ENCODE measurements at places on chromosomes 7 and 10. TPM values are rescaled to one million over a fixed set of nuclear protein-coding genes. Genes with fewer than 3 reads are reported as not detected.
A peak's percentile ranks its signal among the peaks of the same experiment; 100 is the strongest.

DNA sequence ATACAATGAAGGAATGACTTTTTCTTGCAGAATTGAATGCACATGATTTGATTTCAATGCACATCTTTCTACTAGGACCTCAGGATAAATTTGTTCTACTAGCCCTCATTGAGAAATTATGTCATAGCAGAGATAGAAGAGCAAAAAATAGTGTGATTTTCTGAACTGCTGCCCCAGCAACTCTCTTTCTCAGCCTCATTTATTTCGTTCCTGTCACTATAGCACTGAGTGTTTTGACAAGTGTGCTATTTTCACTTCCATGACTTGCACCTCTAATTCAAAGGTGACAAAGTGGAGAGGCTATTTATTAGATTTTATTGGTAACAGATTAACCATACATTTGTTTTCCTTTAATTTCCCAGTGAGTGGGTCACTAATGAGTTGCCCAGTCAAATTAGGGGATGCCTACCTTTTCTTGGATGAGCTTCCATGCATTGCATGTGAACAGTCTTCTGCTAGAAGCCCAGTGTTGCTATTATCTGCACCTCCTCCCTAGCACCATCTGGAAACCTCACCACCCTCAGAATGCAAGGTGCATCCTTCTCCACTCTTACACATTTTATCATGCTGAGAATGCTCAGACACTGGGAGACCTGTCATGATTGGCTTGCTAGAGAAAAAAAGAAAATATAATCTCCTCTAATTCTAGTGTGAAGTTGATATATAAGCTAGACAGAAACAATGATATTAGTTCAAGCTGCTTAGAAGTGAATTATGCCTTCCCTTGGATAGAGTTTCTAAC is 119.6 kb upstream of the CTTNBP2 start:
- DNase-seq: no peak

DNA sequence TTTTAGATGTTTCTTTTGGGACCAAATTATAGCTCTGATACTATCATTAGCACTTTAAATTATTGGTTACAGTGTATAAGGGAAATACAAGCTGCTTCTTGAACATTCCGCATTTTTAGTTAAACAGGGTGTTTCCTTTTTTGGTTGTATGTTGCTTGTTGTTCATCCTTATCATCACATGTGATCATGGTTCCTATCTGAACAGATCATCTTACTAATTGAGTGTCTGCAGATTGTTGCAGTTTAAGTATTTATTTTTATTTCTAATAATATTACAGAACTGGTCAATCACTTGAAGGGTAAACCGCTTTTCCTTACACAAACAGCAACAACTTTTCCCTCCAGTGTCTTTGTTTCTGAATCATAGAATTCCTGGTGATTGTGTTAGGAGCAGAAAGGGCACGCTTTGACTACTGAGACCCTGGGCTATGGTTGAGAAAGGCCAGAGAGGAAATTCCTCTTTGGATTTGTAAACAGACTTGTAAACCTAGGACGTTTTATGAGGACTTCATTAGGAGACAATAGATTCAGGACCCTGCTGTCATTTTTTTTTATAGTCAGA is 37.2 kb downstream of the CHN2 start:
- no peak for DNase-seq

DNA sequence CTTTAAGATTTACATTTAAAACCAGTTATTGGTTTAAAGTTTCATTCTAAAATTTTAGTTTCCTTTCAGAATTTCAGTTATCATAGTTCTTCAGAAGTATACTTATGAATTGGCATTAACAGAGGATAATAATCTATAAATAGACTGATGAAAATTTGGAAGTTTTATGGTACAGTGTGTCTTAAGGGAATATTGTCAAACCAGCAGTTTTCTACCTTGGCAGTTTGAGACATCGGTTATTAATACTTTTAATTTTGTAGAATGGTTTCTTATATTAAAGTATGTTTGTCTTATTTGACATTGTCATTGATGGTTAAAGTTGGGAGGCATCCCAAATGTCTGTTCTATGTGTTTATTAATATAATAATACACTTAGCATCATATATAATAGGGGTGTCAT is 2.0 kb downstream of the AHR start:
- DNase-seq: no peak

DNA sequence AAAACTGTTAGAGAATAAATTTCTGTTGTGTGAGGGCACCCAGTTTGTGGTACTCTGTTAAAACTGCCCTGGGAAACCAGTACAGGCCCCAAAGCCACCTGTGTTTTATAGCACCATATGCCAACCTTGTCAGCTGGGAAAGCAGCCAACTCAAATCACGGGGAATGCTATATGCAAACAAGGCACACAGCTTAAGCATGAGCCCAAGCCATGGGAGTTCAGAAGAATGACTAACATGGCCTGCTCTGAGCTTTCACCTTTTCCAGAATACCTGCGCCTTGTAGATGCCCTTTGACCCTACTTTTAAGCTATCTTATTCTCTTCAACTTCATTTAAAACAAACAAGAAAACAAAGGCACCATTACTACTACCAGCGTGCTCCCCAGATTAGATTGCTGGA is 5.5 kb upstream of the SLC25A13 start:
- no peak for DNase-seq

GRCh38 chr7:102287111-102287980 is 678 bp downstream of the SH2B2 start:
- peak; percentile 87 for DNase-seq

GRCh38 chr10:51445588-51445987 is 253.8 kb downstream of the CSTF2T start:
- no peak for DNase-seq

DNA sequence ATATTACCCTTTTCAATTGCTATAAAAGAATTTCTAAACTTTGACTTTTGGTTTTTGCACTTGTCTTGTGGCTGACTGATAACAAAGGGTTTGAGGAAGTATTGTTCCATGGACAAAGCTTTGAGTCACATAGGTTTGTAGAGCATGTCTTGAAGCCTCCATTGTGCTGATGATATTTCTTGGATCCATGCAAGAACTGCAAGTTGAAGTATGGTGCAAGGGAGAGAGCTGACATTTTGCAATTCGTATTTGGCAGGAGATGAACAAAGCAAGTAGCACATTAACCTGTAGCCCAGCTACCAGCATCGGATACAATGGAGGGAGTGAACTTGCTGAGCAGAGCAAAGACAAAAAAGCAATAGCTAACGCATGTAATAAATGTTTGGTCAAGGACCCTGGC is 23.4 kb downstream of the MGAM2 start:
- DNase-seq: no peak

- DNase-seq: no peak
These were observed 43.1 kb upstream of the CHCHD3 start for GRCh38 chr7:133124974-133125373.

DNA sequence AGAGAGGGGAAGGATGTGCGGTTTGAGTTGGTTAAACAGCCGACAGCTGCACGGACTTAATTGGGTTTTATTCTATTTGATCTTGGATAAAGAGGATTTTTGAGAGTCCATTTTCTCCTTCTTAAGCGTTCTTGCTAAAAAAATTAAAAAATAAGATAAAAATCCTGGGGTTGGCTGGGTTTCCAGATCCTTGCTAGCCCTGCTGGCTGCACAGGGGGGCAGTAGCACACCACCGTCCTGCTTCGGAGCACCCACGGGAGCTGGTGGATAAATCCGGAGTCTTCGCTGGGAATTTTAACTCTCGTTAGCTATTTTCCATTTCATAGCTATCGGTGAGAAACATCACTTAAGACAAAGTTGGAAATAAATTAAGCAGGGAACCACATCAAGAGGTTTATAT is 792.0 kb downstream of the TYW1 start:
- DNase-seq: no peak

DNA sequence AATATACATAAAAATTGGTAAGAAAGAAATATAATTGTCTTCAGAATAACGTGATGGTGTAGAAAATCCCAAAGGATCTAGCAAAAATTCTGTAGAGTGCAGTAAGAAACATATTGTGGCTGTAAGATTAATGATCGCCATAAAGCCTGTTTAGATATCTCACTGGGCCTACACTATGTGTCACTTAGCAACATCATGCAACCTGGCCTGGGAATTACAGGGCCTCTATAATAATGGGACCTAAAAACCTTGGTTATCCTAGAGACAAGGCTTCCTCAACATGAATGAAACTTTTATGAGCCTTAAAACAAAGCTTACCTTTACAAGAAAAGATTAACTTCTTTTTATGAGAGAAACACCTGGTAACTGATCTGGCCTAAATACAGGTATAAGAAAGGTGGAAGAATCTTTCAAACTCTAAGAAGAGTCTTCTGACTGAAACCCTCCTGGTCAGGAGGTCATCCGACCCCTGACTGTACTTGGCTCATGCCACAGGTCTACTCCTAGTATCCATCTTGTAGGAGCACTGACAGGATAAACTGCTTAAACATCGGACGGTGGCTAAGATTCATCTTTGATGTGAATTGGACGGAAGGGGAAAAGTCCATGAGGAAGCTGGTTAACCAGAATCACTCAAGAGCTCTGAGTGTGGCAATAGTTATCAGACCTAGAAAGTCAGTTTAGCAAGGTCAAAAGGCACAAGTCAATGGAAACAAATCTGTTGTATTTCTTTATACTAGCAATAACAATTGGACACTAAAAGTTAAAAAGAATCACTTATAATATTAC is 1155.1 kb upstream of the SORCS1 start:
- no peak for DNase-seq

- DNase-seq: no peak
These were observed 2.4 kb upstream of the PTPRE start for GRCh38 chr10:127904311-127905000.

GRCh38 chr10:317271-317769 is 182.1 kb downstream of the ZMYND11 start:
- peak; percentile 79 for DNase-seq

DNA sequence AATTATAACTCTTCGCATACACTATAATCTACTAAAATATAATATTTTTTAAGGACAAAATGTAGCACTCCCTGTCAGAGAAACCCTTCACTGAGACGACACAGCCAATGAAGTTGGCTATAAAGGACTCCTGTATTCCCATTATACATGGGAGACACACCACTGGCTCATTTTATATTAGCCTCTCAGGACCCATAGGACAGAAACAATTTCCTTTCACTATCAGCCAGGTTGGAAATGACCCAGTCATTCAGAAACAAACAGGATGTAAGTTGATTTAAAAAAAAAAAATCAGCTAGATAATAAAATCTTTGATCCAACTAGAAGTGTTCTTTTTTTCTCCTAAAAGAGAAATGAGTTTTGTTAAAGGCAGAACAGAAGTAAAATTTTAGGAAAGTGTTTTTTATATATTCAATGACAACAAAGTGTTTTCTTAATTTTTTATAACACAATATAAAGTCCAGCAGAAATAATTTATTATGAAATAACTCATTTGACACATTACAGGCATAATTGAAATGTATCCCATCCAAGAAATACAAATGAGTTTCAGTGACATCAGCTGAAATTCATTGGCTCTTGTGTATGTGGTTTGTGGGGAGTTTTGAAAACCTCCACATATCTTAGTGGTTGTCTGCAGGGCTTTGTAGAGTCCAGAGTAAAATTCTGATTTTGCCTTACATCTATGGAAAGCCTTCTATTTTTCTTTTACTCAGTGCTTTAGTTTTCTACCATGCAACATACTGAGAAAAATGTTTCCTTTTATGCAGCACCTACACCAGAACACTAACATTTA is 64.1 kb downstream of the CTTNBP2 start:
- no peak for DNase-seq

- no peak for DNase-seq
These were observed 283.0 kb downstream of the TCF7L2 start for GRCh38 chr10:113232928-113233511.

DNA sequence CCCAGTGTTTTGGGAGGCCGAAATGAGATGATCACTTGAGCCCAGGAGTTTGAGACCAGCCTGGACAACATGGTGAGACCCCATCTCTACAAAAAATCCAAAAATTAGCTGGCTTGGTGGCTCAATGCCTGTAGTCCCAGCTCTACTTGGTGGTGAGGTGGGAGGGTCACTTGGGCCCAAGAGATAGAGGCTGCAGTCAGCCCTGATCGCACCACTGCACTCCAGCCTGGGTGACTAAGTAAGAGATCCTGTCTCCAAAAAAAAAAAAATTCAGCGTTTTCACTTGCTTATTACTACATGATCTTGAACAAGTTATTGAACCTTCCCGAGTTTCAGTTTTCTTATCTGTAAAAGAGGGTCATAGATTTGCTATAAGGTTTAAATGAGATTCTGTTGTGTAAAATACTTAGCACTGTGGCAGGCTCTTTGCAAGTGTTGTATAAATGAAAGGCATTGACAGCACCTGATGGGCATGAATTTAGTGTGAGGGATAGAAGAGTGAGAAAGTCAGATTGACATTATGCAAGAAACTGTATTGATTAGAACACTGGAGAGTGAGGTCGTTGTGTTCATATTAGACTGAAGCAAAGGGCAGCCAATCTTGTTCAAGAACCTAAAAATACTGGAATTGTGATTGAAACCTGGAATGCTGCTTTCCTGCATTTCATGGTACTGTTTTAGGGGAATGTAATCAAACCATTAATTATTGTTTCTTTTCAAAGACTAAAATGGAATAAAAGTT is 136.8 kb downstream of the LCOR start:
- DNase-seq: no peak

DNA sequence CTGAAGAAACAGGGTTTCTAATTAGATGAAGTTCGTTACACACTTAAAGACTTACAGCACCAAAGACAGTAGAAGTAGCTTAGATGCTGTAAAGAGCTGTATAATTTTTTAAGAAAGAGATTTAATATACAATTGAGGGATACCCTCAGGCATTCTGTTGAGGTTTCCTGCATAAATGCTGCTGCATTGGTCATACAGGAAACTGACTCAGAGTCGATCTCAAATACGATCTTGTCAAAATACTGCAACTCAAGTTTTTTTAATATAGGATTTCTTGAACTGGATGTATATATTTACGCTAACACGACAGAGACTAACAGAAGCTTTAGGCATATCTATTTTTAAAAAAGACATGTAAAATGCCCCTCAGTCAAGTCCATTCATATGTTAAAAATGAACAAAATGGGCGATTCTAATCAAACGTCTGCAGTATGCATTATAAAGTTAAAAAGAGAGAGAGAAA is 2.4 kb upstream of the ARID5B start:
- peak; percentile 48 for DNase-seq

SPDYE1 gene
- not detected for total RNA-seq

SFR1 gene
- 9.7 TPM for total RNA-seq

PMS2 gene
- 23.5 TPM for total RNA-seq

ZMIZ2 gene
- total RNA-seq: 19.4 TPM

CLRN3 gene
- total RNA-seq: not detected

THSD7A gene
- total RNA-seq: under 0.01 TPM

All from osteoblast (primary cell).